ENCODE measurements at places on chromosomes 7 and 10. TPM values are rescaled to one million over a fixed set of nuclear protein-coding genes. Genes with fewer than 3 reads are reported as not detected.

Gene CYP3A7
- total RNA-seq, result not detected

Gene NEBL
- 0.09 TPM for total RNA-seq

Gene USP6NL
- 2.3 TPM for total RNA-seq

- no peak for DNase-seq
- no peaks in the 10 kb centered on the region for H3K36me3 ChIP-seq
- no peak overlapping the region for H3K4me3 ChIP-seq
- peaks cover 55% of the 10 kb centered on the region for H3K4me1 ChIP-seq
- H3K27me3 ChIP-seq, result no peaks in the 10 kb centered on the region
Observed at GRCh38 chr10:103766751-103767505, 88.4 kb downstream of the SH3PXD2A start.

Gene TMEM273
- total RNA-seq, result 22.5 TPM

DNA sequence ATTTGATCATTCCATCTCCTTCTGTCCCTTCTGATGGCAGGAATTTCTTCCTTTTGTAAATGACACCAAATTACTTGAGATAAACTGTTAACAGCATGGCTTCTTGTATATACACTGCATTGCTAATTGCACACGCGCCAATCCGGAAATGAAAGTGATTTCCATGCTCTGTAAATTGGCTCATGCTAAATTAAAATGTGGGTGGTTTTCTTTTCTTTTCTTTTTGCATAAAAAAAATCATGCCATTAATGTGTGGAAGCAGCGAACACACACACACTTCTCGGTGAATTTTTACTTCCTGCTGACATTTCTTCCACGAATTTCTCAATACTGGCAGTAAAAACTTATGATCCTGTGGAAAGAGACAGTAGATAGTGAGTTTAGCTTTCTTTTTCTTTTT, 123.1 kb upstream of the CCDC6 start:
- no peak for DNase-seq
- no peak overlapping the region for H3K27ac ChIP-seq
- no peak overlapping the region for H3K4me3 ChIP-seq
- no peaks in the 10 kb centered on the region for H3K27me3 ChIP-seq
- H3K4me1 ChIP-seq, result peaks cover 17% of the 10 kb centered on the region

Gene CHN2
- 1.2 TPM for total RNA-seq

- no peaks in the 10 kb centered on the region for H3K36me3 ChIP-seq
- no peaks in the 10 kb centered on the region for H3K4me1 ChIP-seq
- DNase-seq, result no peak
- H3K27me3 ChIP-seq, result no peaks in the 10 kb centered on the region
- H3K27ac ChIP-seq, result no peak overlapping the region
Observed at GRCh38 chr7:156792611-156793010, 100.4 kb downstream of the LMBR1 start.

GRCh38 chr10:98396096-98397063, 18.6 kb downstream of the PYROXD2 start:
- H3K36me3 ChIP-seq, result no peaks in the 10 kb centered on the region
- no peaks in the 10 kb centered on the region for H3K27me3 ChIP-seq
- no peak for DNase-seq
- no peak overlapping the region for H3K27ac ChIP-seq

Gene GRM8
- not detected for total RNA-seq

- no peaks in the 10 kb centered on the region for H3K4me1 ChIP-seq
- peaks cover under 1% of the 10 kb centered on the region for H3K27me3 ChIP-seq
- H3K4me3 ChIP-seq, result no peak overlapping the region
- no peak for DNase-seq
- no peaks in the 10 kb centered on the region for H3K36me3 ChIP-seq
- no peak overlapping the region for H3K27ac ChIP-seq
Observed at GRCh38 chr10:100568912-100569311, 33.2 kb downstream of the HIF1AN start.

DNA sequence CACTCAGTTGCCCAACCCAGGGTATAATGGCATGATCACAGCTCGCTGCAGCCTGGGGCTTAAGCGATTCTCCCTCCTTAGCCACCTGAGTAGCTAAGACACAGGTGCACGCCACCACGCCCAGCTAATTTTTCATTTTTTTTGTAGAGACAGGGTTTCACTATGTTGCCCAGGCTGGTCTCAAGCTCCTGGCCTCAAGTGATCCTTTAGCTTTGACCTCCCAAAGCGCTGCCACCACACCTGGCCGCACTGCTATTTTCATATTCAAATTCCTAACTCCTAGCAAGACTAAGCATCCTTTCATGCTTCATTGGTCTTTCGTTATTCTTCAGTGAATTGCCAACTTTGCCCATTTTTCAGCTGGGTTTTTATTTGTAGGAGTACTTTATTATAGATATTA, 30.4 kb upstream of the DAGLB start:
- no peak overlapping the region for H3K27ac ChIP-seq
- no peaks in the 10 kb centered on the region for H3K27me3 ChIP-seq
- peaks cover 72% of the 10 kb centered on the region for H3K4me1 ChIP-seq
- H3K4me3 ChIP-seq, result no peak overlapping the region
- peaks cover 18% of the 10 kb centered on the region for H3K36me3 ChIP-seq
- DNase-seq, result no peak

Gene PDCD11
- 41.2 TPM for total RNA-seq

- DNase-seq, result no peak
- peaks cover 8% of the 10 kb centered on the region for H3K27me3 ChIP-seq
- H3K36me3 ChIP-seq, result no peaks in the 10 kb centered on the region
- no peak overlapping the region for H3K4me3 ChIP-seq
- no peak overlapping the region for H3K27ac ChIP-seq
Observed at GRCh38 chr10:122554131-122555036, 6.2 kb upstream of the DMBT1 start.

Gene CLRN3
- not detected for total RNA-seq

DNA sequence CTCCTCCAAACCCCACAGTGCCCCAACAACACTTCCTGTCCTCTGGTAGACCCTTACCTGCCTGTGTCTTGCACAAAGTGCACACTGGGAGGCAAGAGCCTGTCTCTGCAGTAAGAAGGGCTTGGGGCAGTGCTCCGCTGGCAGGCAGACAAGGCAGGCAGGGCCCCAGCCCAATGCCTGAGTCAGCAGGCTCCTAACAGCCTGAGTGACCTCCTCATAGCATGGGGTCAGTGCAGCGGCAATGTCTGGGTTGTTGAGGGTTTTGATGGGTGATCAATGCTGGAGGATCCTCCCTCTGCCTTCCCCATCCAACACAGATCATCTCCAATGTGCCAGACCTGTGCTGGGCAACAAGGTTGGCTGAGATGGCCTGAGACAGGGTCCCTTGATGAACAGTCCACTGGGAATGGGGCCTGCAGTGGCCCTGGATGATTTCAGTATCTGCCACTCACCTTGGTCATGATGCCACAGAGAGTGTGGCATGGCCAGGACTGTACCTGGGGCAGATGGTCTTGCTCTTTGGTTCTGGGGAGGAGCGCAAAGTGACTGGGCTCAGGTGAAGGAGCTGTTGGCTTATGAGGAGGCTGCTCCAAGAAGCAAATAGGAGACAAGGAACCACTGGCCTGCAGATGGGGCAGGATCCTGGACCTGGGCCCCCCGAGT, 55.6 kb upstream of the CAMK2B start:
- no peaks in the 10 kb centered on the region for H3K36me3 ChIP-seq
- H3K27ac ChIP-seq, result no peak overlapping the region
- H3K4me3 ChIP-seq, result no peak overlapping the region
- DNase-seq, result no peak

Gene VWDE
- 2.7 TPM for total RNA-seq

- no peaks in the 10 kb centered on the region for H3K27me3 ChIP-seq
- no peaks in the 10 kb centered on the region for H3K36me3 ChIP-seq
- DNase-seq, result no peak
- H3K27ac ChIP-seq, result no peak overlapping the region
- H3K4me1 ChIP-seq, result no peaks in the 10 kb centered on the region
Observed at GRCh38 chr10:130483691-130484467, 347.7 kb downstream of the GLRX3 start.

GRCh38 chr10:96878057-96878456, 46.0 kb downstream of the LCOR start:
- H3K27ac ChIP-seq, result no peak overlapping the region
- H3K36me3 ChIP-seq, result peaks cover 1% of the 10 kb centered on the region
- no peak overlapping the region for H3K4me3 ChIP-seq
- H3K27me3 ChIP-seq, result no peaks in the 10 kb centered on the region
- H3K4me1 ChIP-seq, result peaks cover 19% of the 10 kb centered on the region
- no peak for DNase-seq

GRCh38 chr10:79562135-79562756, 2.0 kb upstream of the SFTPA2 start:
- no peaks in the 10 kb centered on the region for H3K4me1 ChIP-seq
- peaks cover 20% of the 10 kb centered on the region for H3K27me3 ChIP-seq
- peak; percentile 72 for DNase-seq
- no peak overlapping the region for H3K4me3 ChIP-seq

DNA sequence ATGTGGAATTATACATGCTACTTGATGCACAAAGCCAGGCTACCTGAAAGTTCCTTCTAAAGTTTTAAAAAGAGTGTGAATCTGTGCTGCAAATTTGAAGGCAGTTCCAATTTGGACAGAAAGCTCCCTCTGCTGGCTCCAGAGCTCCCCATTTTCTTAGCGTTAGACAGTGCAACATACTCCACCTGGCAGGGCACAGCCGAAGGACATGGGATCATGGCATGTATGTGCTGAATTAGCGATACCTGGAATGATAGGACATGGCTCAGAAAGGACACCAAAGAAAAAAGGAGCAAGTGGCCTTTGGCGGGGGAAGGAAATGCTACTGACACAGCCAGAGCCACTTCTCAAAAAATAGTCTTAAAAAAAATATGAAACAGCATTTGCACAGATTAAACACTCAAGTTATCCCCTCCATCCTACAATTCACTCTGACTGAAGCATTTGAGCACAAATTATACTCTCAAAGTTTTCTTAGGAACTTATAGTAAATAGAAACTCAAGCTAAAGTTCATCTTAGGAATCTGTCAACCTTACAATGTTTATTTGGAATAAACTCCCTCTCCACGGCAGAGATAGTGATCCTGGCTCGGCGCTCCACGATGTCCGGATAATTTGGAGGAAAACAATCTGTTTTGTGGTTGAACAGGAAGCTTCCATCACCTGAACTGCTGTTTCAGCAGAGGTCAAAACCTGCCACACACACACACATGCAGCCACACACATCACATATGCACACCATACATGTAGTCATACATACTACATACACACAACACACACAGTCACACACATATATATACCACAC, 80.0 kb downstream of the C7orf25 start:
- DNase-seq, result no peak
- no peaks in the 10 kb centered on the region for H3K4me1 ChIP-seq
- H3K4me3 ChIP-seq, result no peak overlapping the region
- peaks cover 34% of the 10 kb centered on the region for H3K27me3 ChIP-seq

Gene HOXA4
- total RNA-seq, result 0.79 TPM

DNA sequence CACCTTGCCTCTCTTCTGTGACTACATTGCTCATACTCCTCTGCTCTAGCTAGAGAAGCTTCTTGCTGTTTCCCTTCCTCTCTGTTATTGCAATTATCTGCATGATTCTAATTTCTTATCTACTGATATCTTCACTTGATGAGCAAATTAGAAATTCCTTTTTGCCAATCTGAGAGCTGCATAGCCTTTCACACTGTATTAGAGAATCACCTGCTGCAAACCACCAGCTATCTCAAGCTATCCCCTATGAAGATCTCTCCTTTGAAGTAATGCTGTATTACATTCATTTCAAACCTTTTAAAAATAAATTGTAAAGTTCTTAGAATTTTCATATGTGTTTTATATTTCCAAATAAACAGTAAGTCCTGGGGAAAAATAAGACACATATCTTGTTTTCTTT, 89.0 kb upstream of the ZNF804B start:
- DNase-seq, result no peak
- no peaks in the 10 kb centered on the region for H3K36me3 ChIP-seq
- no peak overlapping the region for H3K4me3 ChIP-seq
- H3K27me3 ChIP-seq, result no peaks in the 10 kb centered on the region

DNA sequence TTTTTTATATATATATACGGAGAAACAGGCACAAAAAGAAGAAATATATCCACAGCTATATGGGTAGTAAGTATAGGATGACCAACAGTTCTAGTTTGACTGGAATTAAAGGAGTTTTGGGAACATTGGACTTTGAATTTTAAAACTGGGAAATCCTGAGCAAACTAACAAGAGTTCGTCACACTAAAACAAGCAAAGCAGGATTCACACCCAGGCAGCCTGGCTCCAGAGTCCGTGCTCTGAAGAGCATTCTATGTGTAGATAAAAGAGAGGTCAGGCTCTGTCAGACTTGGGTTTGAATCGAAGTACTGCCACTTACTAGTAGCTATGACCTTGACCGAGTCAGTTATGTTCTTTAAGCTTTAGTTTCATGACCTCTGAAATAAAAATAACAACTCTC, 191.0 kb downstream of the DNAH11 start:
- H3K36me3 ChIP-seq, result no peaks in the 10 kb centered on the region
- H3K4me1 ChIP-seq, result no peaks in the 10 kb centered on the region
- no peak overlapping the region for H3K4me3 ChIP-seq
- H3K27ac ChIP-seq, result no peak overlapping the region
- no peaks in the 10 kb centered on the region for H3K27me3 ChIP-seq
- no peak for DNase-seq

GRCh38 chr7:158252837-158253669, 334.6 kb downstream of the PTPRN2 start:
- no peaks in the 10 kb centered on the region for H3K36me3 ChIP-seq
- H3K27me3 ChIP-seq, result no peaks in the 10 kb centered on the region
- no peak overlapping the region for H3K27ac ChIP-seq
- no peak for DNase-seq
- H3K4me1 ChIP-seq, result no peaks in the 10 kb centered on the region
- H3K4me3 ChIP-seq, result no peak overlapping the region

Gene SPRN
- not detected for total RNA-seq

DNA sequence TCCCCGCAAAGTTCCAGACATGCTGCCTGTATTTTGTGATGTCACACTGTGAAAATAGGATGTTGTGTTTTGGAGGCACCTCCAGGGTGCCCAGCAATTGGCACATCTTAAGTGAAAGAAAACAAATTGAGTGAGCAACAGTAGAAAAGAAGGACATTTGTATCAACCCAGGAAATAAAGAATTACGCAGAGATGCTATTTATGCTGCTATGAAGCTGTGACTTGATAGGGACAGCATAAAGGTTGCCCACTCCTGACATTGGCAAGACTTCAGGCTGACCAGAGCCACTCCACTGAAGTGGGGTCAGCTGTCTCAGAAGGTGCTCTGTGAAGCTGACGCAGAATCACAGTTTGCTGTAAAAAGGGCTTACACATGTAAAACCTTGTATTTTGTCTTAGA, 729.9 kb upstream of the GALNT17 start:
- H3K27ac ChIP-seq, result no peak overlapping the region
- no peak overlapping the region for H3K4me3 ChIP-seq
- no peaks in the 10 kb centered on the region for H3K36me3 ChIP-seq
- H3K4me1 ChIP-seq, result no peaks in the 10 kb centered on the region
- DNase-seq, result no peak
- H3K27me3 ChIP-seq, result peaks cover 15% of the 10 kb centered on the region

- H3K27ac ChIP-seq, result no peak overlapping the region
- no peaks in the 10 kb centered on the region for H3K4me1 ChIP-seq
- no peaks in the 10 kb centered on the region for H3K27me3 ChIP-seq
- H3K4me3 ChIP-seq, result no peak overlapping the region
- DNase-seq, result no peak
Observed at GRCh38 chr10:108352771-108353170, 1188.3 kb upstream of the SORCS1 start.

GRCh38 chr10:111106081-111106480, 29.3 kb downstream of the ADRA2A start:
- no peak overlapping the region for H3K27ac ChIP-seq
- H3K36me3 ChIP-seq, result no peaks in the 10 kb centered on the region
- H3K4me1 ChIP-seq, result no peaks in the 10 kb centered on the region
- no peak overlapping the region for H3K4me3 ChIP-seq
